ENCODE measurements at places on chromosomes 11 and 22.

GRCh38 chr22:42408276-42408675 is 23.9 kb downstream of the NFAM1 start:
- DNase-seq, result no peak

- DNase-seq, result no peak
Observed at GRCh38 chr11:72602250-72602904, 71.8 kb downstream of the PDE2A start.

- no peak for DNase-seq
Observed at GRCh38 chr11:30561691-30562415, 24.3 kb downstream of the MPPED2 start.

GRCh38 chr22:23284504-23285033 is 104.3 kb downstream of the BCR start:
- no peak for DNase-seq

GRCh38 chr11:87030458-87031054 is 7.2 kb upstream of the TMEM135 start:
- no peak for DNase-seq

- DNase-seq, result no peak
Observed at GRCh38 chr22:36999463-36999862, 19.8 kb downstream of the TST start.

DNA sequence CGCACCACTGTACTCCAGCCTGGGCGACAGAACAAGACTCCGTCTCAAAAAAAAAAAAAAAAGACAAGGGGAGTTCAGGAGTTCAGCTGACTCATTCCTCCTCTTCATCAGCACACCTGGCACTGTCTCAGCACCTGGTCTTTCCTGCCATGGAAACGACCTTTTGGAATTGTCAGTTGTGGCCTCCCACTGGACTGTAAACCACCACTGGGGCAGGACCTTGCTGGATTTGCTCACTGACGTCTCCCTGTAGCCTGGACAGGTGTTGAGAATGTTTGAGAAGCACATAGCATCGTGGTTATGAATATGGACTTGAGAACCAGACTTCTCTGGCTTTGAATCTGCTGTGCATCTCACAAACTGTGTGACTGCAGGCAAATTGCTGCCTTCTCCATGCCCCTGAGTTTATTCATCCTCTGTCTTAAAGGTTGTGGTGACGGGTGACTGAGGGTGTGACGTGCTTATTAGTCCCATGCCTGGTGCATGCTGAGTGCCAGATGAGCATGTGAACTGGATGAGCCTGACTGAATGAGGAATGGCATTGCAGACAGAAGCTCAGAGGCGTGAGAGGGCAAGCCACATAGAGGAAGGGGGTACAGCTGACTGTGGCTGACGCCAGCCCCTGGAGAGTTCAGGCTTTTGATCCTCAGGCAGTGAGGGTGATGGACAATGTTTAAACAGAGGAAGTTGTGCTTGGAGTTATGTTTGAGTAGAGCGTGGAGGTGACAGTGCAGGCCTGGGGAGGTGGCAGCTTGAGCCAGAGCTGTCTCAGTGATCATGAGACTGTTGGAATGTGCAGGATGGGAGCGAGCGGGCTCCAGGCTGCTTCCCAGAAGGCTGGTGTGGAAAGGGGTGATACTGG is 12.7 kb downstream of the TOM1 start:
- no peak for DNase-seq

- DNase-seq, result no peak
Observed at GRCh38 chr11:125370561-125371389, 125.3 kb downstream of the FEZ1 start.

- DNase-seq, result no peak
Observed at GRCh38 chr11:100585728-100586127, 101.4 kb upstream of the ARHGAP42 start.

DNA sequence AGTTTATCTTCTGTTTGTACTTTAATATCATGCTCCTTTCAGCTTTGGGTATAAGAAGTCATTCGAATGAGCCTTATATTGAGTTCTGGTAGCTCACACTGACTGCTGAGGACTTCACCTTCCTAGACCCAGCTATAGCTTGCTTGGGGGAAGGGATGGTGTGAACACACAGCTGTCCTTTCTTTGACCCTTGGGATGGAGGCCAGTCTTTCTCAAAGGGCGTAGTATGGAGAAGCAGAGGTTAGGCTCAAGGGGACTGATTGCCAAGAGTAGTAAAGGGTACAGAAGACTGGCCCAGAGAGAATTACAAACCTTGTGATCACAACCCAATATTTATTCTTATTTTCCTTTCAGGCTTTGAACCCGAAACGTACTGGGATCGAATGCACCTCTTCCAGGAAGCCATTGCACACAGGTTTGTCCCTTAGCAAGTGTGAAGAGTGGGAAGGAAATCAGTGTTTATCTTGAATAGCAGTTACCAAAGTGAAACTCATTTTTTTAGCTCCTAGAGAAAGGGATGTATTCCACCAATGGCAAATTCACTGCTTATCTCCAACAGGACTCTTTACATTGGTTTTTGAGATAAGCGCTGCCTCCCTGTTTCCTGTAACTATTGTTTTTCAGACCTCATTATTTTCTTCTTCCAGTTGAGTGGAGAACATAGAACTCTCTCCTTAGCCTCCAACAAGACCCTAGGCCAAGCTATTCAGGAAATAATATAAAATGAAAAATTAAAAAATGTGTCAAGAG is 42.8 kb upstream of the YWHAH start:
- DNase-seq, result no peak

GRCh38 chr11:62682518-62682917 is 3.6 kb upstream of the UBXN1 start:
- no peak for DNase-seq

DNA sequence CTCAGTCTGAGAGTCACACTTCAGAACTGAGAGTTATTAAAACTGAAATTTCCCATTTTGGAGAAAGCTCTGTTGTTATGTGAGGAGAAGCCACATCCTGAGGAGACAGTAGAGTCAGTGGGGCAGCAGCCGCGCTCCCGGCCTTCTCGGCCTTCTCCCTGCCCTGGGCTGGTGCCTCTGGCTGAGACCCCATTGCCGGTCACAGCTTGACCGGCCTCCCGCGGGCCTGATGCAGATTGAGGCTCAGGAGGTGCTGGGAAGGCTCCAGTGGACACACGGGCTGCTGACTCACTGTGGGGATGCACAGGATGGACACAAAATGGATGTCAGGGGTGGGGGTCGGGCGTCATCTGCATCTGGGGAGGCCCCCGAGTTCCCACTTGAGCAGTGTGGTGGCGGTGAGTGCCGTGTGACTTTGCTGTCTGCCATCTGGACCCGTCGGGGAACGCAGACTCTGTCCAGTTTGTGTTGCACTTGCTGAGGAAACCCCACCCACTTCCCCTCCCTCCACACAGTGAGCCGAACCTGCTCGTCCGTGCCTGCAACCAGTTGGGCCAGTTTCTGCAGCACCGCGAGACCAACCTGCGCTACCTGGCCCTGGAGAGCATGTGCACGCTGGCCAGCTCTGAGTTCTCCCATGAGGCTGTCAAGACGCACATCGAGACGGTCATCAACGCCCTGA is 50.1 kb downstream of the MUC6 start:
- DNase-seq, result no peak

- DNase-seq, result no peak
Observed at GRCh38 chr11:74671520-74672196, 59.6 kb downstream of the CHRDL2 start.

- no peak for DNase-seq
Observed at GRCh38 chr22:41201141-41201540, 4.0 kb upstream of the L3MBTL2 start.

- DNase-seq, result no peak
Observed at GRCh38 chr11:86930957-86931547, 24.1 kb downstream of the FZD4 start.

- DNase-seq, result no peak
Observed at GRCh38 chr11:130315354-130315970, 745 bp upstream of the ZBTB44 start.

GRCh38 chr22:18947905-18948304 is 11.8 kb upstream of the PRODH start:
- DNase-seq, result no peak

DNA sequence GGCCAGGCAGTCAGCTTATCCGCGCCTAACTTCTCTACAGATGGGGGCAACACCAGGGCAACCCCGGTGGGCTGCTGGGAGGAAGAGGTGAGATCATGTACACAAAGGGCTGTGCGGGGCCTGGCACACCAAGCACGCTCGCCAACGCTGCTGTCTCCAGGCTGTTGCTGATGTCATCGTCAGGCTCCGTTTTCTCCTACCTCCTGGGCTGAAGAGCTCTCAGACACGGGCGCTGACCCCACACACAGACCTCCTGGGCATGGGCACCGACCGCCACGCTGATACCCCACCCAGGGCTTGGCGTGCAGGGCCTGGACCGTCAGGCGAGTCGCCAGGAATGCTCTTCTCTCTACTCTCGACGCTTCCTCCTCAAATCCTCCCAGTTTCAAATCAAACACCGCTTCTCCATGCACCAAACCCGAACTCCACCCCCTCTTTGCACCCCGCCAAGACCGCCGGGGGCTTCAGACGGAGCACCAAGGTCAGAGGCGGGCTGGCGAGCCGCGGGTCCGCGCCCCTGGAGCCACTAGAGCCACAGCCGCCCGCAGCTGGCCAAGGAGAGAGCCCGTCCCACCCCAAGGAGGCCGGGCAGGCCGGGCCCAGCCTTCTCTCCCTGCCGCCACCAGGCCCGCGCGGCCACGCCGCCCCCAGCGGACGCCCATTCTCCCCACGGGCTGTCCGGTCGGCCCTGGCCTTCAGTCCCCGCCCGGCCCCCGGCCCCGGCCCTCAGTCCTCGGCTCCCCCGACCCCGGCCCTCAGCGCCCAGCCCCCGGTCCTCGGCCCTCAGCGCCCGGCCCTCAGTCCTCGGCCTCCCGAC is 772 bp downstream of the SBF1 start:
- DNase-seq, result no peak

DNA sequence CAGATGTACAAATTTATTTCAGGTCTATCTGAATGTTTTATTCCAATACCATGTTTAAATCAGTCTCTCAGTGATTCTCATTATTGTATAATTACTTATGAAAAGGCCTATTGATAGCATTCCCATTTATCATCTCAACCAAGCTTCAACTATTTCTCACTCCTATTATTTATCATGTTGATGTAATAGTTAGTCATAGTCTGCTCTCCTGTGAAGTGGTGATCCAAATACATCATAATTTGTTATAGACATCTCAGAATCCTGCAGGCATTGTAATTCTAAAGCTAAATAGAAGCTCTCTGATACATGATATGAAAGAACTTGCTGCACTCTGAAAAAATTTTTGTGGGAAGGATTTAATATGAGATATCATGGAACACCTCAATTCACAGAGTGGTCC is 21.8 kb upstream of the OR8G1 start:
- no peak for DNase-seq

DNA sequence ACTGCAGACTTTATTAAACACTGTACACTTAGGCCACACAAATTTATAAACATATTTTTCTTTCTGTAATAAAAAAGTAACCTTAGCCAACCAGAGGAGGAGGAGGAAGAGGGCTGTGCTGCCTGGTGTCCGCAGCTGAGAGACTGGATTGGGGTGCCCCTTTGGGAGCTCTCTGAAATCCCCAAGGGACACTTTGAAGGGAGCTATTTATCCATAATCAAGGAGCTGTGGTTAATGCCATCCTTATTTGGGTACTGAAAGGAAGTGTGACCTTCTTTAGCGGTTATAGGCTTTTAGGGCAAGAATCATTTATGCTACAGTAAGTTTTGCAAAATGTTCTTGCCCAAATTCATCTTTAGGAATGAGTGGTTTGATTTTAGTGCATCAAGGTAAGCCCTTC is 125.8 kb downstream of the RASSF10 start:
- no peak for DNase-seq
